M059J (cell line): ENCODE measurements at places on chromosomes 12 and 14. TPM values are rescaled to one million over a fixed set of nuclear protein-coding genes. Genes with fewer than 3 reads are reported as not detected.

GRCh38 chr14:35689000-35689460, 120.1 kb downstream of the RALGAPA1 start:
- no peak for DNase-seq

DNA sequence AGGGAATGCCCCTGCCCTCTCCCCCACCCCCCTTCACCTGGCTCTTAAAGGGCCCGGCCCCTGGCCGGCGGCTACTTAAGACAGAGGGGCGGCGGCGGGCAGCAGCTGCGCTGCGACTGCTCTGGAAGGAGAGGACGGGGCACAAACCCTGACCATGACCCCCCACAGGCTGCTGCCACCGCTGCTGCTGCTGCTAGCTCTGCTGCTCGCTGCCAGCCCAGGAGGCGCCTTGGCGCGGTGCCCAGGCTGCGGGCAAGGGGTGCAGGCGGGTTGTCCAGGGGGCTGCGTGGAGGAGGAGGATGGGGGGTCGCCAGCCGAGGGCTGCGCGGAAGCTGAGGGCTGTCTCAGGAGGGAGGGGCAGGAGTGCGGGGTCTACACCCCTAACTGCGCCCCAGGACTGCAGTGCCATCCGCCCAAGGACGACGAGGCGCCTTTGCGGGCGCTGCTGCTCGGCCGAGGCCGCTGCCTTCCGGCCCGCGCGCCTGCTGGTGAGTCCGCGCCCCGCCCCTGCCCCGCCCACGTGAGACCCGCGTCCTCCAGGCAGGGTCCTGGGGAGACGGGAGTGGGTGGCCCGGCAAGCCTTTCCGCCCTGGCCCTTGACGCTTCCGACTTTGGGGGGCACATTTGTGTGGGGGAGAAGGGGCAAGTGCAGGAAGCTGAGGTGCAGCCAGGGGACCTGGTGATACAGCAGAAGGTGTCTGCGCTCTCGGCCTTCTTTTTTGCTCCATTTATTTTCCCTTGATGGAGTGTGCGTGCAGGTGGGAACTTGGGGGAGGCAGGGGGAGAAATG, at the start of gene IGFBP6:
Gene IGFBP6 (plus strand): TSS at position 104 of the 790 bp plus-strand sequence. CDS start 51 bp downstream, at position 155.
- DNase-seq = peak; percentile 67

- DNase-seq = no peak
Measured at GRCh38 chr14:65160091-65160490, 57.8 kb upstream of the MAX start.

The OTOGL gene
- total RNA-seq = 0.15 and 0.71 TPM in 2 replicates

The PTPRQ gene
- 0.22 and 0.27 TPM in 2 replicates for total RNA-seq
